ENCODE measurements at places on chromosomes 5 and 9.

DNA sequence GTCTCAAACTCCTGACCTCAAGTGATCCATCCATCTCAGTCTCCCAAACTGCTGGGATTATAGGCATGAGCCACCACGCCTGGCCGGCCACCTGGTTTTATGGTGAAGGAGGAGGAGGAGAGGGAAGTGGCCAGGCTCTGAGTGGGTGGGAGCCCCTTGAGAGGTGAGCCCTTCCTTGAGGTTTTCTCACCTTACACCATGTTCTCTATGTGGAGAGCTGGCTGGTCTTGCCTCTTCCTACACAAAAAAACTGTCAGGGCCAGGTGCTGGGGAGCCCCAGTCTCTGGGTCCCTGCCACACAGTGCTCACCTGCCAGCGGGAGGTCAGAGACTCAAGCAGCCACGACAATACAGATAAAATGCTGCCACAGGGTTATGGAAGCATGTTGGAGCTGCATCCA lies 18.1 kb downstream of the SWI5 start:
- DNase-seq = no peak

GRCh38 chr9:99018653-99019052 lies 74.9 kb downstream of the COL15A1 start:
- no peak for DNase-seq

DNA sequence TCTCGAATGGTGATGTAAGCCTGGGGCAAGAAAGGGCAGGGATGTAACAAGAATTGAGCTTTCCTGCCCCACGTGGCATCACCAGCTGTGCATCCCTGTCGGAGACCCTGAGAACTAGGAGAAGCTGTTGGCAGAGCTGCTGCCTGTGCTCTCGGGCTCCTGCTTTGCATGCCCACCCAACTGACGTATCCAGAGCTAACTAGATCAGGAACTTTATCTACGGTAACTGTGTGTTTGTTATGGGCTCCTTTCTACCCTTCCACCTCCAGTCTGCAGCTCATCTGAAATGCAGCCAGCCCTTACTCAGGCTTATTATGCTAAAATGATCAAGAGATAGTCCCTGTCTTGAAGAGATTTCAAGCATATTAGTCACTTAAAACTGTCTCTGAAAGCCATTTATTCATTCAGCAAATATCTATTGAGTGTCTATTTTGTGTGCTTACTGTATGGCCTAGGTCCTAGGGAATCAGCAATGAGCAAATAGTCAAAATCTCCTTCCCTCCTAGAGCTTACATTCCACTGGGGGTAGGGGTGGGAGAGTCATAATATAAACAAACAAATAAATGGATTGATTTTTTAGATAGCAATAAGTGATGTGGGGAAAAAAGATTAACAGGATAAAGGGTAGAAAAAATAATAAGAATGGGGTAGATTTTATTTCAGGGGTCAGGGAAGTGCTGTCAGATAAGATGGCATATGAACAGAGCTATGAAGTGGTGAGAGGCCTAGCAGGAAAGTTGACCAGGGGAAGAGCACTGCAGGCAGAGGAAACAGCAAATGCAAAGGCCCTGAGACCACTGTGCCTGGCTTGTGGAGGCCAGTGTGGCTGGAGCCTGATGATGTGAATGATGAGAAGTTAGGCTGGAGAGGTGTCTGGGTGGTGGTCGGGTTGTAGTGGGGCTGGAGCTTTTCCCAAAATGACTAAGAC lies 118.2 kb downstream of the GALNT10 start:
- DNase-seq = no peak

DNA sequence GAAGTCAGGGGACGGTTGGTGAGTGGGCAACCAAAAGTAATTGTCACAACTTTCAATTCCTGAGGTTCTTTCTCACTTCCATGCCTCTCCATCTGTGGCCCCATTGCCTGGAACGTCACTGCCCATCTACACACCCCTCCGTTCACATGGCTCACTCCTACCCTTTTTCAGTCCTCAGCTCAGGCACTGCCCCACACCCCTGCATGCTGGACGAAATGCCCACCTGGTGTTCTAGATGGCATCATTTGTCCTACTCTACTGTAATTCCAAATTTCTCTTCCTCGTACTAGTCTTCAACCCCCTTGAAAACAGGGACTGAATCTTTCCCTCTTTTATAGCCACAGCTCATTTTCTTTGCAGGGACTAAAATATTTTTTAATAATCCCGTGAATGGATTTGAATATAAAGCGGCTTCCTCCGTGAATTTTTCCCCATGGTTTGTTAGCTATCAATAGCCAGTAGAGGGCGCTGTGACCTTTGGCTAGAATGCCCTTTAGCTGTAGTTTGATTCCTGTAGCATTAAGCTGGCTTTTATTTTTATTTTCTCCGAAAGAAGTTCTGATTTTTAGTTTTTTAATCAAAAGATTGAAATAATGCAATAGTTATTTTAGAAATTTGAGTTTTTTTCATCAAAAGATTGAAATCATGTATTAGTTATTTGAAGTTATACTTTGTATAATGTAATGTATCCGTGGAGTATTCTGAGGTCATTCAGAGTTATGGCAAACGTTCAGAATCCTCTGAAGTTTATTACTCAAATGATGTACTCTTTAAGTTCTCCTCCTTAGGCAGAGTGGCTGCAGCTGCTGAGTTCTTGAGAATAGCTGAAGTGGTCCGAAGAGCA lies 232.1 kb downstream of the SH3GL2 start:
- no peak for DNase-seq

DNA sequence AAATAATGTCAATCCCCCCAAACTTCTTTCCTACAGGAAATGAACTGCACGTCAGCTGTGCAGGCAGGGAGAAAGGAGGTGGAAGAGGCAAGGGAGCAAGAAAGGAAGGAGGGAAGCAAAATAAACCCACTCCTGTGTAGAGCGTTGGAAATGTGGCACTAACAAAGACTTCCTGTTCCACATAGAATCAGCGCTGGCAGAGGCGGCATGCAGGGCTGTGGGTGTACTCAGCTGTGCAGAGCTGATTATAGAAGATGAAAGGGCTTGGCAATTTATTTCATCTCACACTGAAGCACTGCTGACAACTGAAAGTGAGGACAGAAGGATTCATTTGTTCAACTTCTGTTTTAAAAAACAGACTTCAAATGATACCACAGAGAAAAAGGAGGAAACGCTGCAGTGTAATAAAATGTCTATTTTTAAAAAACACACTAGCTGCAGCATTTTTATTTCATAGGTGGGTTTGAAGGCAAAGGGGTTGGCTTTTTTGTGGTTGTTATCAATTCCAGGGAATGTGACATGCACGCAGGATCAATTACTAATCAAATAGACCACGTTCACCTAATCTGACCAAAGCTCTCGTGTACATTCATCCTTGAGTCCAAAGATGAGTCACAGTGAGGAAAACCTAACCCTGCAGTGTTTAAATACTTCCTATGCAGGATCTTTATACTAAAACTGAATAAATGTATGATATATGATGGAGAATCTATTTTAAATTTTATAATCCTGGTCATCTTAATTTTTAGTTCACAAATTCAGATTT lies 583.5 kb downstream of the ZNF608 start:
- no peak for DNase-seq
